Thoracic aorta (tissue), 2 donors: ENCODE measurements at places on chromosomes 2 and 18. TPM values are rescaled to one million over a fixed set of nuclear protein-coding genes. Genes with fewer than 3 reads are reported as not detected.
A peak's percentile ranks its signal among the peaks of the same experiment; 100 is the strongest.

DNA sequence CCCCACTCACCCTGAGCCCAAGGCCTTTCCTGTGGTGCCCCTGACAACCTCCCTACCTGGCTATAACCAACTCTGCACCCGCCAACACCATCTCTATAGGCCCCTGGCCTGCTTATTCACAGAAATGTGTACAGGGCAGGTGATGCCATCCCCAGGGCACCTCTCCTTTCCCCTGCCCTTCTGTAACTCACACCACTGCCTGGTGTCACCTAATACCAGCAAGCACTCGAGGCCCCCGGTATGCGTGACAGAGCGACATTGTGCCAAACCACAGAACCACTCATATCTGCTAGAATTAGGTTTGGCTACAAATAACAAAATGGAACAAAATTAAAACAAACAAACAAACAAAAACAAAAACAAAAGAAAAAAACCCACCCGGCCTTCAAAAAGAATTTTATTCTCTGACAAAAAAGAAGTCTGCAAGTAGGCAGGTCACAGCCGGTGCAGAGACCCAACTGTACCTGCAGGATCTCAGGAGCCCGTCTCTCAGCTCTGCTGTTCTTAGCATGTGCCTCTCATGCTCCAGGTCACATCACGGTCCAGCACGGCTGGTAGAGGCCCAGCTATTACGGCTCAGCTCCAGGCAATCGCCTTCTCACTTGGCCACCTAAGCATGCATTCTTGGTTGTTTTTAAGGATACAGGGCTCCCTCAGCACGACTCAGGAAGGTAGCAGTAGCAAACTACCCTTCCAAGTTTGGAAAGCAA is 51.4 kb downstream of the FAM178B start:
- H3K36me3 ChIP-seq: no peaks in the 10 kb centered on the region
- no peak overlapping the region for H3K27ac ChIP-seq
- H3K27me3 ChIP-seq: no peaks in the 10 kb centered on the region
- no peak for DNase-seq

GRCh38 chr2:3864943-3865865 is 161.8 kb downstream of the DCDC2C start:
- H3K4me3 ChIP-seq: peak overlapping the region; percentile 6
- H3K36me3 ChIP-seq: no peaks in the 10 kb centered on the region
- peaks cover 33% of the 10 kb centered on the region for H3K4me1 ChIP-seq
- peak overlapping the region; percentile 39 for H3K27ac ChIP-seq
- DNase-seq: no peak
- no peaks in the 10 kb centered on the region for H3K27me3 ChIP-seq

Gene CFAP221
- total RNA-seq: not detected

Gene MYCN
- 0.81 TPM for total RNA-seq

- H3K4me3 ChIP-seq: no peak overlapping the region
- no peak for DNase-seq
- H3K36me3 ChIP-seq: no peaks in the 10 kb centered on the region
- no peak overlapping the region for H3K27ac ChIP-seq
- no peaks in the 10 kb centered on the region for H3K27me3 ChIP-seq
These were observed 13.0 kb downstream of the DTNA start for GRCh38 chr18:34723143-34723542.

Gene EML6
- 0.92 TPM for total RNA-seq
